ENCODE measurements at places on chromosomes 3 and 15.

DNA sequence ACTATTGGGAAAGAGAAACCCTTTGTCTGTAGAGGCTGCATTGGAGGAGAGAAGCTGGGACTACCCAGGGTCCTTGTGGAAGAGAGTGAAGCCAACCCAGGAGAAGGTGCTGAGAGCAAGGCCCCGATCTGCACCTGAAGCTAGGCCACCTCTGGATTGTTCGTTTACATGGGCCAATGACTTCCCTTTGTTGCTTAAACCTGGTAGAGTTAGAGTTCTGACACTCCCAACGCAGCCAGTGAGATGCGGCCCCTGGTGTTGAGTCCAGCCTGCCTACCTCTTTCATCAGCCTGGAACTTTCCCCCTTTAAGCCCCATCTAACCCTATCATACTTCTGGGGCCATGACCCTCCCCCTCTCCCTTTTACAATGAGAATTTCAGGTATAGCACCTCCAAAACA is 30.8 kb downstream of the CCDC13 start:
- DNase-seq: no peak

- no peak for DNase-seq
Observed at GRCh38 chr3:190227064-190227463, 95.2 kb downstream of the CLDN1 start.

- no peak for DNase-seq
Observed at GRCh38 chr15:101255615-101256241, 3.9 kb upstream of the CHSY1 start.

GRCh38 chr3:8983591-8983990 is 20.3 kb upstream of the RAD18 start:
- no peak for DNase-seq

DNA sequence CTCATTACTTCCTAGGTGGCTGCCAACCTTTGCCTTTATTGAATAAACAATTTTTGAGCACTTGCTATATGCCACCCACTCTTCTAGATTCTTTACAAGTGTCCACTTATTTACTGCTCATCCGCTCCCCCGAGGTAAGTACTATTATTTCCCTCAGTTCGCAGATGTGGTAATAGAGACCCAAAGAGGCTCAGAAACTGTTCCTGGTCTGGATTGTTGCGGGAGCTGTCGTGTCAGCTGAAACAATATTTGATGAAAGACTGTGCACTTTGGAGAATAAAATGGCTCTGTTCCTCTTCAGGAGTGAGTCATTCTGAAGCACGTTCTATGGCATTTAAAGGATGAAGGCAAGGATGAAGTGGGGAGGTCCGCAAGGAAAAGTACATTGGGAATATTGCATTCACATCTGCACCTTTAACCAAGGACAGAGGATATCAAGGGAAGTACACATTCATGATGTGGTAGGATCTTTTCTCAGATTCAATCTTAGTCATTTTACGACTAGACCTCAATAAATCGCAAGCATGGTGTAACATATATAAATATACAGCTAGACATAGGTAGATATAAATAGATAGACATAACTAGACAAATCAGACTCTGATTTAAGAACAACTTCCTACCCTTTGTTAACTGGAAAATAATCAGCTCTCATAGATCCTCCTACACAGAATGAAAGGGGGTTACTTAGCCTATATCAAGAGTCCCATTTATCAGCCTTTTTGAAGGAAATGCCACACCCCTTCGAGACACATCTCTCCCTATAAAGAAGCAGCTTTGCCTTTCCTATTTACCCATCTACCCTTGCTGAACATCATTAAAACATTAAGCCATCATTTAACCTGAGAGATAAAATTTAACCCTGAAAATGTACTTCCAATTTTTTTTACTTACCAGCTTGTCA is 70.3 kb downstream of the RORA start:
- DNase-seq: no peak

DNA sequence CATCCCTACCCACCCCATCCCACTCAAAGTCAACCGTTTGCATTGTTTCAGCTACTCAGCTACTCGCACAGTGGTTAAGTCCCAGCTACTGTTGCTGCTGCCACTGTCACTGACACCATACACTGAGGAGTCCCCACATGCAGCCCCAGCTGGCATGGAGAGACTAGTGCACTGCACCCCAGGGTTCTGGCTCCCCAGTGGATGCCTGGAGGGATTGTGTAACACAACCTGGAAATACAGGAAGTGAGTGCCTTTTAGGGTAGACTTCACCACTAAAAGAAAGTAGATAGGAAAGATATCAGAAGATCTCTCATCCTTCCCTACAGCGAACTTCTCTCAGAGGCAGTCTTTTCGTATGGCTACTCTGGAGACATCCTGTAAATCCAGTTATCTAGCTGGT is 169.2 kb upstream of the STRIT1 start:
- no peak for DNase-seq

GRCh38 chr3:64890006-64890405 is 202.2 kb upstream of the ADAMTS9 start:
- no peak for DNase-seq

GRCh38 chr15:41935566-41936020 is 36.8 kb downstream of the EHD4 start:
- no peak for DNase-seq

DNA sequence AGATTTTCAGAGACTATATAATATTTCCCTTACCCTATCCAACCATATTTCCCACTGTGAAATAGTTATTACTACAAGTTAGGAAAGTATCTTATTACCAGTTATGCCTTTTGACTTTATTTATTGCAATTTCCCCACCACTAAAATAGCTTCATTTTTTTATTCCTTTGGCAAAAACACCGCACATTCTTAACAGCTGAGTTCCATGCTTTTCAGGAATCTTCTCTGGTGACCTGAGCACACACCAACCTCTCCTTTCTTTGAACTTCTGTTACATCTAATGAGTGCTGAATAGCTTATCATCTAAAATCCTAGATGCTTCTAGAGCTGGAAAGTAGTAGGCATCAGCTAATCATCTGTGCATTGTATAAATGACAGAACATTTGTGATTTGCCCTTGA is 99.1 kb downstream of the UBE2E2 start:
- no peak for DNase-seq

DNA sequence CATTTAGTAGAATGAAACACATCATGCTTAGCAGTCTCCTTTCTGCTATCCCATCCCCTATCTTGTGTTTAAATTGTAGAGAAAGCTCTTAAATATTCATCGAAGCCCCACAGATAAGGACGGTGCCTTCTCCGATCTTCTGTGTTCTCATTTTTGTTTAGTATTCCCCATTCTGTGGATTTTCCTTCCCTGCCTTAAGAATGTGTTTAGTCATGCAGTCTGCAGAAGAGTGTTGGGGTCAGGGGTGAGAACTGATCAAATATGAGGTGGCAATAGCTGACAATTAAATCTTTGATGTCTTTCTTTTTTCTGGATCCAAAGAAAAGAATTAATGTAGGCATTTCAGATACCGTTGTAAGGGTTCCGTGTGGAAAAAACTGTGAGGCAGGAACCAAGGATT is 9.3 kb upstream of the ANKUB1 start:
- DNase-seq: no peak

DNA sequence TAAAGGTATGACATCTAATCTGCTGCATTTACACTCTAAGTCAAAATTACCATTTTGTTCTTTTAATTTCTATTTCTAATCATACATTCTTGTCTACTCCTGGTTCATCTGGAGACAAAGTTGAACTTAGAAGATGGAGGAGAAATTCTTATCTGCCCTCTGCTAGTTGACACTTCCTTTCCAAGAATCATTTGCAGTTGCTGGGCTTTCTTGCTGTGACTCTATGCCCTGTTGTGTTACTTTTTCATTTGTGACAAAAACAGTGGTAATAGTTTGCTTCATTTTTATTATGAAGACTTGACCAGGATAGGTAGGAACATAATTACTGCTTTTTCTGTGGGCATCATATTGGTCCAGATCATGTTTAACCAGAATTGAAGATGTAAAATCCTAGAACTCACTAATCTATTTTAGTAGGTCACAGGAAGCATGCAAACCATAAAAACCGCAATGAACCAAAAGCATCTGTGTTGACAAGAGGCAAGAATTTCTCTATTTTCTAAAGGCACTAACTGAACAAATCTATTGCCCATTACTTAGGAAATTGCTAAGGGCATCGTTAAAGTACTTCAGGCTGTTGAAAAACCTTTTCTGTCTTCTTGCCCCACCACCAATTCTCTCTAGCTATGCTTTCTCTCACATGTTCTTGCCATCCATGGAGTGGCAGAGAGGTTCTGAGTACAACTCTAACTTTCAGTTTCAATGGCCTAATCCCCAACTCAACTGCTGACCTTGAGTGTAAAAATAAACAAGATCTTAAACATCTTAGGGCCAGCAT is 4.2 kb upstream of the CCR2 start:
- DNase-seq: no peak

DNA sequence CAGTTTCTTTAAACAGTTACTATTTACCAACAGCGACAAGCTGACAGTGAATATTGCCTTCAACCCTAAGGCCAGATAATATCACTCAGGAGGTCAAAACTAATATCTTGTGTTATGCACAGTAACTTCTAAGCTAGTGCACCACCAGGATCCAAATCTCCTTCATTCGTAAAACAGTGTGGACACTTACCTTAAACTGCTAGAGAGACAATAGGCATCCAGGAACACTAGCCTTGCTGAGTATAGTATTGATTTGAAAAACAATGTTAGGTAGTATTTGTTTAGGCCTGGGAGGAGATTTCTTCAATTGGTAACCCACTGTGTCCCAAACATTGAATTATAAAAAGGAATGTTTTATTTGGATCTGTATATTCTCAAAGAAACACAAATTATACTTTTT is 707.9 kb upstream of the UBE2E2 start:
- DNase-seq: no peak

GRCh38 chr15:91942720-91943394 is 89.3 kb downstream of the SLCO3A1 start:
- no peak for DNase-seq

- DNase-seq: no peak
Observed at GRCh38 chr15:73991260-73991659, 835 bp downstream of the STOML1 start.

DNA sequence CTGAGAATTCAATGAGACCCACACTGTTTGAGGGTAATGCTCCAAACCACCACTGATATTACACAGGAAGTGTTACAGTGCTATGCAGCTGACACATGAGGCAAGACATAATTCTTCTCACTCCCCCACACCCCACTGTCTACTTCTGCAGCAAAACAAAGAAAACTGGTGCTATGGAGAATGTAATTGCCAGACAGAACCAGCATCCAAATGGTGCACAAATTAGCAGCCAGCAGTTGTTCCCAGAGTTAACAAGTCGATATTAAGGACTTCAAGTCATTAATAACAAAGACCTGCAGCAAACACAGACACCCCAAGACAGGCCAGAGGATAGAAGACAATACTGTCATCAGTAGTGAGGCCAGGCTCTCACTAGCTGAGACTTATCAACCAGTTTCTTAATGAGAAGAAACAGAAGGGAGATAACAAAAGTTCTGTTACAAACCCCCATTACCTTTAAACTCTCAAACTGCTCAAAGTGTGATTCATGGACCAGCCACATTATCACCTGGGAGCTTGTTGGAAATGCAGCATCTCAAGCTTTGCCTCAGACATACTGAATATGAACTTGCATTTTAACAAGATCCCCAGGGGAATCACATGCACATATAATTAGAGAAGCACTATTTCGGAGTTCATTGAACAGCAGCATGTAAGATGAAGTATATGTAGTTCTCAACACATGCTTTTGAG is 58.7 kb upstream of the FNDC3B start:
- no peak for DNase-seq

GRCh38 chr3:186368717-186369116 is 6.7 kb upstream of the DGKG start:
- DNase-seq: no peak

DNA sequence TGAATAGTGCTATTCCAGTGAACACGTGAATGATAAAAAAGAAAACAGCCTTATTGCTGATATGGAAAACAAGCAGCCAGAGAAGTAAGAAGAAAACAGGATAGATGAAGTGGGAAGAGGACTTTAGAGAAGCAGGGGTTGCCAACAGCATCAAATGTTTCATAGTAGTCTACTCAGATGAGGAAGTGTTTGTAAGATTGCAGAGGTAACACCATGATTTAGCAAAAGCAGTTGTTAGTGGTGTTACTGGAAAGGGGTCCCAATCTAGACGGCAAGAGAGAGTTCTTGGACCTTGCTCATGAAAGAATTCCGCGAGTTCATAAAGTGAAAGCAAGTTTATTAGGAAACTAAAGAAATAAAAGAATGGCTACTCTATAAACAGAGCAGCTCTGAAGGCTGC is 108.8 kb upstream of the MCTP2 start:
- no peak for DNase-seq

DNA sequence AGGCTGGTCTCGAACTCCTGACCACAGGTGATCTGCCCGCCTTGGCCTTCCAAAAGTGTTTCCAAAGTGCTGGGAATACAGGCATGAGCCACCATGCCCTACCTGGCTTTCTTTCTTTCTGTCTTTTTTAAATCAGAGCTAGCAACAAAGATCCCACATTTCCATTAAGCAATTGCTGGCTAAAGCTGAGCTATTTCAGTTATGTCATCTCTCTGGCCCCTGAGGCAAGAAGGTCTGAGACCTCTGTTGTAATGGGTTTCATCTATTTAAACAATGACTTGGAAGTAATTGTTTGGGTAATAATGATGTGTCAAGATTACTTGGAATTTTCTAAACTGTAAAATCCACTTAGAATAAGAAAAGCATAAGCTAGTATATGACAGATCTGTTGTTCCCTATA is 30.2 kb upstream of the CRBN start:
- no peak for DNase-seq

- no peak for DNase-seq
Observed at GRCh38 chr3:5464649-5465048, 277.1 kb downstream of the EDEM1 start.

- DNase-seq: no peak
Observed at GRCh38 chr15:67824197-67824968, 926 bp upstream of the SKOR1 start.

GRCh38 chr3:14096742-14097141 is 27.9 kb downstream of the CHCHD4 start:
- DNase-seq: no peak

GRCh38 chr15:75361989-75362641 is 6.3 kb downstream of the MAN2C1 start:
- no peak for DNase-seq

GRCh38 chr3:122665881-122666280 is 14.8 kb upstream of the PARP14 start:
- no peak for DNase-seq

DNA sequence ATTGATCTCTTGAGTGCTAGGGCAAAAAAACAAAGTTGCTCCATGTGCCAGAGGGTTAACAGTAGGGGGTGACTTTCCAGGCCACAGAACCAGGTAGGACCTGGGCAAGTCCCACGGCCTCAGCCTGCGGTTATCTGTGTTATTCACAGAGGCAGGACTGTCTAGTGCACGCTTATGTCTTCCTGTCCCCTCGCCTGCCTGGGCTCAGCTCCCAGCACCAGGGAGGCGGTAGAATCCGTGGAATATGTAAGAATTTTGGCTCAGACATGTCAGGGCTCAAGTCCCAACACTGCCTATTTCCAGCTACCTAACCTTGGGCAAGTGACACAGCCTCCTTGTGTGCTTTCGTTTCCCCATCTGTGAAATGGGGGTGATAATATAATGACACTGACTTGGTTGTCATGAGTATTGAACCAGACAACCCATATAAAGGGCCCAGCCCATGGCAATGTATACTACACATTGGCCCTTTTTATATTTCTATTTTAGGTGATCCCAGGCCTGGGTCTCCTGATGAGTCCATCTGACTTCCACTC is 44.3 kb upstream of the FLNB start:
- no peak for DNase-seq

Measured in SW 1271 (cell line).